ENCODE measurements at places on chromosomes 7 and 10.

GRCh38 chr7:123485187-123485586, 49.2 kb downstream of the IQUB start:
- DNase-seq, result no peak

GRCh38 chr7:149715476-149715875, 57.9 kb downstream of the ZNF467 start:
- DNase-seq, result no peak

DNA sequence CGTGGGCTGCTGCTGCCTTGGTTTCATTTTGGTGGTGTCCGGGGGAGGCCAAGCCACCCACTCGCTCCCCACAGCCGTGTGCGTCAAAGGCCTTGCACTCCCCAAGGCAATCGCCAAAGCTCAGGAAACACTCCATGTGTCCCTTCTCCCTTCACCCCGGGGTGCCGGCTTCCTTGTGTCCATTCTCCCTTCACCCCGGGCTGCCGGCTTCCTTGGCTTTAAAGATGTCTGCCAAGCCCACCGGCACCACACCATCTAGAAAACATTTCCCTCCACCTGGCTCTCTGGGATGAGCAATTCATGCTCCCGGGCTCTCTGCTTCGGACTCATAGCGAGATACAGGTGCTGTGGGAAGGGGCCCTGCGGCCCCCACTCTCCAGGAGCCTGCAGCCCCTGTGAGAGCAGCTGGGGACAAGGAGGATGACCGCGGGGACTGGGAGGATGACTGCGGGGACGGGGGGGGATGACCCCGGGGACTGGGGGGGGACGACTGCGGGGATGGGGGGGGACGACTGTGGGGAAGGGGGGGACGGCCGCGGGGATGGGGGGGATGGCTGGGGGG, 322.1 kb downstream of the DNAJB6 start:
- no peak for DNase-seq

GRCh38 chr10:44415121-44415520, 30.2 kb upstream of the CXCL12 start:
- no peak for DNase-seq

- DNase-seq, result no peak
Observed at GRCh38 chr10:99536338-99537085, 3.8 kb downstream of the NKX2-3 start.

- DNase-seq, result no peak
Observed at GRCh38 chr7:124423863-124424262, 341.7 kb downstream of the GPR37 start.

- DNase-seq, result no peak
Observed at GRCh38 chr7:80918399-80918798, 452 bp downstream of the SEMA3C start.

- DNase-seq, result no peak
Observed at GRCh38 chr7:27191833-27192545, 7.0 kb upstream of the HOXA11 start.

DNA sequence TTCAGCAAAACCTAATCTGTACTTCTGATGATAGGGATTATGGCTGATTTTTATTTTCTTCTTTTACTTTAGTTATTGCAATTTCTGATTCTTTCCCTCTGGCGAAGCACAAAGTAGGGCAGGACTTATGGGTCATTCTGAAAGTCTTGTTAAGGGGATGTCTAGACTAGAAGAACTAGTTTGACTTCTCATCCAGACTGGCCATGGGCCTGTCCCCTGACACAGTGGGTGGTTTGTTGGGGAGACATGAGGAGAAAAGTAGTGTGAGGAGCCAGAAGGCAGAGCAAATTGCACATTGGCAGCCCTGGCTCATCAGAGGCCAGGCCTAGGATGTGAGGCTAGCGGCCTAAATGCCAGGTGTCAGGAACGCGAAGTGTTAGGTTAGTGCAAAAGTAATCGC, 152.8 kb downstream of the RTKN2 start:
- no peak for DNase-seq

GRCh38 chr7:116859323-116859722, 3.1 kb upstream of the CAPZA2 start:
- no peak for DNase-seq

DNA sequence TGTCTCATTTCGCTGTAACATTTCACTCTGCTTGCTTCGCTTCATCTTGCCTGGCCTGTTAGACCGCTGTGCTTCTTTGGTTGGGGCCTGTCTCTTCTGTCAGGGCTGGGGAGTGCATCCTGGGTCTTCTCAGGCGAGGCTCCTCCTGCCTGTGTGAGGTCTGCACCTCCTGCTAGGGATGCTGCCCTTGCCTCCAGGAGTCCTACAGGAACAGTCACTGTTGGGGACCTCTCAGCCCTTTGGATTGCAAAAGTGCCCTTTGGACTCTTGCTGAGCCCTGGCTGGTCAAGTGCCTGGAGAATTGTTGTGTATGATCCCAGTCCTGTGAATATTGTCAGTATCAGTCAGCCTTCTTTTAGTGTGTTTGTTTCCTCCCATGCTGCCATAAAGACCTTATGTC, 84.1 kb downstream of the MDFIC start:
- no peak for DNase-seq

GRCh38 chr10:102419269-102420180, 940 bp upstream of the PSD start:
- no peak for DNase-seq

DNA sequence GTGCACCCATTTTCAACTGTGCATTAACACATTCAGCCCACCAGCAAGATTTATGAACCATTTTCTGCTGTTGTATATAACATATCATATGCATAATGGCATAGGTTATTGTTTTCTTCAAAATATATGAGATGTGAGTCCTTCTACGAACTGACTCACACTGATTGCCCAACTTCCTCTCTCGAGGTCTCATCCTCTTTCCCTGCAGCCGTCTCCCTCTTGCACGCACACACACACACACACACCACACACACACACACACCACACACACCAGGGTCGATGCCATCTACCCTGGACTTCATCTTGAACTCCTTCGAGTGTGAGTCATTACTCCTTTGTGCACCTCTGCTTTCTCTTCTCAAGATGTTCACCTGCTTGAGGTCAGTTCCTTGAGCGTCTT, 36.7 kb downstream of the EGFR start:
- DNase-seq, result no peak

- no peak for DNase-seq
Observed at GRCh38 chr7:92768501-92769393, 67.6 kb downstream of the CDK6 start.

- DNase-seq, result no peak
Observed at GRCh38 chr7:19116121-19117090, 1.0 kb downstream of the TWIST1 start.

DNA sequence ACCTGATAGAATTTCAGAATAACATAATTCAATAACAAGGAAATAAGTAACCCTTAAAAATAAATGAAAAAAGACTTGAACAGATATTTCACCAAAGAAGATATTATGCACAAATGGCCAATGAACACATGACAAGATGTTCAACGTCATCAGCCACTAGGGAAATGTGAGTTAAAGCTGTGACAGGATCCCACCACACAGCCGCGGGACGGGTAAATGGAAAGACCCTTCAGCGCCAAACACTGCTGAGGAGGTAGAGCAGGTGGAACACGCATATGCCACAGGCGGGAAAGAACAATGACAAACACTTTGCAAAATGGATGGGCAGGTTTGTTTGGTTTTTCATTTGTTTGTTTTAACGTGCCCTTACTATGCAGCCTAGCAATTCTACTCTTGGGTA, 86.1 kb upstream of the RNF32 start:
- no peak for DNase-seq

- no peak for DNase-seq
Observed at GRCh38 chr7:102302025-102302424, 15.4 kb downstream of the SH2B2 start.

- DNase-seq, result no peak
Observed at GRCh38 chr10:87519582-87519981, 14.9 kb downstream of the MINPP1 start.

DNA sequence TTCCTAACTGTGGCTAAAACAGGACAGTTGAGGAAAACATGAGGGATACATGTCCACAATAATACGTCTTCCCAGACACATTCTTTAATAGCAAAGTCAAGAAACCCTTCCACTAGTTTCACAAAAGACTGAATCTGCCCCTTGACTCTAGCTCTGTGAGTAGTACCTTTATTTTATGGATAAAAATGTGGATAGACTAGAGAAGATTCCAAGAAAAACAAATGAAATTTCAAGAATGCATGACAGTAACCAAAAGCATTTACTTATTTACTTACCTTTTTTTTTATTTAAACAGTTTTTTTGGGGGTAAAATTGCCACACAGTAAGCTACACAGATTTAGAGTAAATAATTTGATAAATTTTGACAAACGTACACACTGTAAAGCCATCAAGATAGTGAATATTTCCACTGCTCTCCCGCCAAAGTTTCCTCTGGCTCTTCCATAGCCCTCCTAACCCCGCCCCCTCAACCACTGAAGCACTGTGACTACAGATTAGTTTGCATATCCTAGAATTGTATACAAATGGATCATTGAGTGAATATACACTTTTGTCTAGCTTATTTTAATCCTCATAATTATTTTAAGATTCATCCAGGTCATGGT, 420.4 kb upstream of the ZMIZ1 start:
- no peak for DNase-seq

GRCh38 chr10:124708922-124709520, 35.2 kb downstream of the FAM53B start:
- DNase-seq, result no peak

DNA sequence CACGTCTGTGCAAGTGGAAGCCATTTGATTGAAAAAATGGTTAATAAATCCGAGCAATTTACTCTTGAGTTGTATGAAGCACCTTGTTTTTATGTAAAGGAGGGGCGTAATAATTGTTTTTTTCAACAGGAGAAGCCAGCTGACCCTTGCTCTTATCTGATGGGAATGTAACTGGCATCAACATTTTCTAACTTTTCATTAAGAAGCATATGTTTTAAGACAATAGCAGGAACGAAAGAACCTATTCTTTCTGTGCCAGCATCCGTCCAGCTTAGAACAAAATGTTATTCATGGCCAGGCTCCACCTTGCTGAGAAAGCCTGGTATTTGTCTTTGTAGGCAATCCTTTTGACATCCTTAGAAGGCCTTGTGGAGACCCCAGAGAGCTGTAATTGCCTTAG, 22.2 kb upstream of the AFAP1L2 start:
- no peak for DNase-seq

- DNase-seq, result no peak
Observed at GRCh38 chr10:77727481-77727880, 89.9 kb upstream of the KCNMA1 start.

DNA sequence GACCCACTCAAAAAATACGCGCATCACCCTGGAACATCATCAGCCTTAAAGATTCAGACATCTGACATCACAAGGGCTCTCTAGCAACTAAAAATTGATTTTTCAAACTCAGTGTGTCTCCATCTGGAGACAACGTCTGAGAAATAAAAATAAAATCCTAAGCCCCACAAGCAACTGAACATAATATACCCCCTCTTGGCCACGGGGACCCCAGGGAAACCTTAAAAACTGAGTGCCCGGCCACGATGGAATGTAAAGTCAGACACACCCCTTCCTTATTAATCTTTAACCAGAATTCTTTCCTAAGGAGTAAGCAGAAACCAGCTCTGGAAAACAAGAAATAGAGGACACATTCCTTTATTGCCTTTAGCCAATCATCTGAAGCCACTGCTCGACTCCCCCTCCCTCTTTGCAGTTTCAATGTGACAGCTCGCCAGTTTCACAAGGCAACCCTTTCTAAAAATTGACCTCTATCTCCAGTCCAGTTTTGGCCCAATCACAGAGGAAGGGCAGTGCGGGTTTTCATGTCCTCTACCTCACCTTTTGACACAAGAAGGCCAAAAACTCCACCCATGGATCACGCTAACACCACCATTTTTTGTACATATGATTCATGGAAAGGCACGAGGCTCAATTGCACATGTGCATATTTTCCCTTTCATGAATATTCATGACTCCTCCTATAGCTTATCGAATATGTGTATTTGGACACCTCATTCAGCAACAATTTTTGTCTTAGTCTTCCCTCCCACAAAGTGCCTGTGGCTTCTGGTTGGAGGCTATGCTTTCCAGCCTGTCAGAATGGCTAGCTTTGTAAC, 24.2 kb downstream of the IFIT3 start:
- no peak for DNase-seq

GRCh38 chr7:27133409-27134231, 3.1 kb upstream of the HOXA4 start:
- no peak for DNase-seq

- DNase-seq, result no peak
Observed at GRCh38 chr7:98137134-98137825, 30.6 kb downstream of the LMTK2 start.

DNA sequence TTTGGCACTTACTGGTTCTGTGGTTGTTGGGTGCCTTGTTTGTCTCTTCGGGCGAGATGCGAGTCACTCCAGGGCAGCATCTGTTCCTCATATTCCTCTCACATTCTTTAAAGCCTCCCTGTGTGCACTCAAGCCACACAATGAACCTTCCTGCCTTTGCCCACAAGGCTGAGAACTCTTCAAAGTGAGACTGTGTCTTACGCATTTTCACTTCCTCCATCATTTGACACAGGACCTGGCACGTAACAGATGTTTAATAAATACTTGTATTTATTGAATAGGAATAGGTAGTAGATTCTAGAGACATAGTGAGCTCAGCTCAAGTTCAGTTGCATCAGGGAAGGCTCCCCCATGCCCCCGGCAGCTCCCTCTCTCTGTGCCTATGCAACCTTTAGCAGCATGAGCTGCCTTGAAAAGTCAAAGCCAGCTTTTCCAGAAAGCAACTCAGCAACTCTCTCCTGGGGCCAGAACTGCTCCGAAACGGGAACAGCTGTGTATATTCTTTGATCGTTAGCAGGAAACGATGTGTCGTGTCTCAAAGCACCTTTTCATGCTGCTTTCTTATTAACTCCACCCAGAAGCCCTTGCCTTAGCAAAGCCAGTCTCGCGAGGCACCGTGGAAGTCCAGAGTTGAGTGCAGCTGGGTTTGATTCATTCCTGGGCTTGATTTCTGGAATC, 97.5 kb downstream of the PFKFB3 start:
- no peak for DNase-seq

DNA sequence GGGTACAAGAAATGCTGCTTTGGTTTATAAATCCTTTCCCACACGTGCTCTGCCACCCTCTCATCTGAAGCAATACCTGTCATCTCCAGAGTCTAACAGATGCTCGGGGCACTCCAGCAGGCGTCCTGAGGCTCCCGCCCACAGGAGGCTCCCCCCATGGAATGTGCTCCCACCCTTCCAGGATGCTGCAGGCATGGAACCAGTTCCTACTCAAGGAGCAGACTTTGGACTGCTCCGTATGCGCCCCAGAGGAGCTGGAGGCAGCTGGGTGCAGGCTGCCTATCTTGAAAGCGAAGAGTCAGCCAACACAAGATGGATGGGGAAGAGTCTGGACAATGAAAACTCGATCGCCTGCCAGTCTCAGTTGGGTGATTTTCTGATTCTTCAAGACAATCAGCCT, 75.4 kb downstream of the VOPP1 start:
- DNase-seq, result no peak

GRCh38 chr7:126501617-126502016, 751.1 kb downstream of the GRM8 start:
- DNase-seq, result no peak
